ENCODE measurements at places on chromosomes 16 and 17. TPM values are rescaled to one million over a fixed set of nuclear protein-coding genes. Genes with fewer than 3 reads are reported as not detected.
A peak's percentile ranks its signal among the peaks of the same experiment; 100 is the strongest.

GRCh38 chr17:65925606-65926307, 266.2 kb downstream of the CEP112 start:
- H3K36me3 ChIP-seq: no peaks in the 10 kb centered on the region
- no peaks in the 10 kb centered on the region for H3K4me1 ChIP-seq
- DNase-seq: no peak
- no peaks in the 10 kb centered on the region for H3K27me3 ChIP-seq

DNA sequence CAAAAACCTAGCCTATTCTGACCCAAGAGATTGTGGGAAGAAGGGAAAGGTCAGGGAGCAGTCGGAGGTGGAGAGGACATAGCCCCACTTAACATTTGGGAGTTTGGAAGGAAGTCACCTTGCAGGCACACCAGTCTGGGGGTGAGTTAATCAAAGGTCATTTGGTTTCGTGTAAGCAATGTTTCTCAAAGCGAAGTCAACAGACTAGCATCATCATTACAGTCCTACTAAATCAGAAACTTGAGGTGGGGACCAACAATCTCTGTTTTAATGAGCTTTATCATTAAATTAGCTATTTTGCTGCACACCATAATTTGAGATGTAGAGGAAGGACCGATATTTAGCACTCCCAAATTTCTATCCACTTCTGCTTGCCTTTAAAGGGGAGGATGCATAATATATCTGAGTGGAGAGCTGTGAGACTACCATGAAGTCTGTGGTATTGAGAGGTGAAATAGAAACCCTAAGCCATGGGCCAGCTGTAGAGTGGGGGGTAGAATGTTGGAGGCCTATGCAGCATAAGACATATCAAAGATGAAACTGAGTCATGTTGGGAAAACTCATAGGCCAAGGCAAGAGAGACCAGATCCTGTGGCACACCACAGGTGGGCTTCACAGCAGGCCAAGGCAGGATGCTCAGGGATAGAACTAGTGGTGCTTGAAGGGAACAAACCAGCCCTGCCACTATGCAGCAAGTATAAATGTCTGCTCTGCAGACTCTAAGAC, 141.7 kb upstream of the ANKFN1 start:
- no peak overlapping the region for H3K27ac ChIP-seq
- DNase-seq: no peak
- H3K4me1 ChIP-seq: no peaks in the 10 kb centered on the region
- H3K27me3 ChIP-seq: no peaks in the 10 kb centered on the region
- no peak overlapping the region for H3K4me3 ChIP-seq

DNA sequence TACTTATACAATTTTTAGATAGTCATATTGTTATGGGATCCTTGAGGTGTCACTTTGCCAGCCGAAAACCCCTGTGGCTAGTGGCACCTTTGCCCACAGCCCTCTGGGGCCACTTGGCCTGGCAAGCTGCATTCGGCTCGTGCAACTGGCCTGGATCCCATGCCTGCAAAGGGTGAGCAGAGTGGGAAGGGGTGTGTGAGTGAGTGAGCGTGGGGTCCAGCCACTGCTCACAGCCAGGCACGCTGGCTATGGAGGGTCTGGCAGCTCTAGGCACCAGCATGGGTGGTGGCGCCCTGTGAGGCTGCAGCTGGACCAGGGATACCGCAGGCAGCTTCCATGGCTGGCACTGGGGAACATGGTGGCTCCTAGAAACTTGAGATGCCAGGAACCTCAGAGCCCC, 49.0 kb downstream of the ESRP2 start:
- no peak for DNase-seq
- H3K4me1 ChIP-seq: no peaks in the 10 kb centered on the region
- no peak overlapping the region for H3K4me3 ChIP-seq
- H3K27me3 ChIP-seq: no peaks in the 10 kb centered on the region
- no peak overlapping the region for H3K27ac ChIP-seq
- peaks cover 2% of the 10 kb centered on the region for H3K36me3 ChIP-seq

DNA sequence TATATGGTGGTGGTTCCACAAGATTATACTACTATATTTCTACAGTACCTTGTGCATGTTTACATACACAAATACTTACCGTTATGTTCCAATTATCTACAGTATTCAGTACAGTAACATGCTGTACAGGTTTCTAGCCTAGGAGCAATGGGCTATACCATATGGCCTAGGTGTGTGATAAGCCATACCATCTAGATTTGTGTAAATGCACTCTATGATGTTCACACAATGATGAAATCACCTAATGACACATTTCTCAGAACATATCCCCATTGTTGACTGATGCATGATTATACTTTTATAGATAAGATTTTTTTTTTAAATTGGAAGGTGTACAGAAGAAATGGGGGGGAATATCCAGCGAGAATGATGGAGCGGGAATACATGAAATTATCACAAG, 123.0 kb upstream of the TOB1 start:
- no peak for DNase-seq
- H3K4me3 ChIP-seq: no peak overlapping the region
- H3K27me3 ChIP-seq: no peaks in the 10 kb centered on the region

DNA sequence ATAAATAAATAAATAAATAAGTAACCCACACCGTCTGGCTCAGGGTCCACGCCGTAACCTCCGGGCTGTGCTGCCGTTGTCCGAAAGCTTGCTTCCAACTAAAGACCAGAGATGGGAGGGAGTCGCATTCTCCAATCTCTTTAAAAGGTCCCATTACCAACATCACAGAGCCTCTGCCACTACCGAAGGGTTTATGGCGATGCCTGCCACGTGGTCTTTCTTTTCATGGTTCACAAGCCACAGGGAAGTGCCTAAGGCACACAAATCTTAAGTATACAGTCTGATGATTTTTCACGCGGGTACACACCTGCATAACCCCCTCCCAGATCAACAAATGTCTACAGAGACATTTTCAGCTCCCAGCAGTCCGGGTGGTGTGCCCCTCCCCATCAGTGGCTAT, 1.4 kb downstream of the COTL1 start:
- no peak for DNase-seq
- H3K4me1 ChIP-seq: peaks cover 31% of the 10 kb centered on the region
- H3K27me3 ChIP-seq: no peaks in the 10 kb centered on the region
- H3K27ac ChIP-seq: peak overlapping the region; percentile 81

The NIP7 gene
- 35.3 TPM for total RNA-seq

DNA sequence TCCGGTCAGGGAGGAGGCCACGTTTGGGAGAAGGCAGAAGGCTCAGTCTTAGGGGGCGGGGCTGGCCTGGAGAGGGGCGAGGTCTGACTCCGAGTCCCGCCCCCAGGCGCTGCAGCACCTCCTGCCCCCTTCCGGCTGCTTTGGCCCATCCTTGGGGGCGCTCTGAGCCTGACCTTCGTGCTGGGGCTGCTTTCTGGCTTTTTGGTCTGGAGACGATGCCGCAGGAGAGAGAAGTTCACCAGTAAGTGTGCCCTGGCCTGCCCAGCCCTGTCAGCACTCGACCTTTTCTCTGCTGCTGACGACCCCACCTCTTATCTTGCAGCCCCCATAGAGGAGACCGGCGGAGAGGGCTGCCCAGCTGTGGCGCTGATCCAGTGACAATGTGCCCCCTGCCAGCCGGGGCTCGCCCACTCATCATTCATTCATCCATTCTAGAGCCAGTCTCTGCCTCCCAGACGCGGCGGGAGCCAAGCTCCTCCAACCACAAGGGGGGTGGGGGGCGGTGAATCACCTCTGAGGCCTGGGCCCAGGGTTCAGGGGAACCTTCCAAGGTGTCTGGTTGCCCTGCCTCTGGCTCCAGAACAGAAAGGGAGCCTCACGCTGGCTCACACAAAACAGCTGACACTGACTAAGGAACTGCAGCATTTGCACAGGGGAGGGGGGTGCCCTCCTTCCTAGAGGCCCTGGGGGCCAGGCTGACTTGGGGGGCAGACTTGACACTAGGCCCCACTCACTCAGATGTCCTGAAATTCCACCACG, 1.5 kb downstream of the TNFRSF12A start:
- H3K27ac ChIP-seq: peak overlapping the region; percentile 99
- peak overlapping the region; percentile 95 for H3K4me3 ChIP-seq
- H3K4me1 ChIP-seq: peaks cover 16% of the 10 kb centered on the region
- H3K36me3 ChIP-seq: peaks cover 9% of the 10 kb centered on the region
- DNase-seq: peak; percentile 68

The FTO gene
- 38.2 TPM for total RNA-seq

GRCh38 chr16:1036726-1037393, 35.7 kb upstream of the SSTR5 start:
- no peak for DNase-seq
- H3K4me3 ChIP-seq: no peak overlapping the region
- no peaks in the 10 kb centered on the region for H3K36me3 ChIP-seq
- H3K4me1 ChIP-seq: peaks cover 16% of the 10 kb centered on the region
- no peaks in the 10 kb centered on the region for H3K27me3 ChIP-seq

DNA sequence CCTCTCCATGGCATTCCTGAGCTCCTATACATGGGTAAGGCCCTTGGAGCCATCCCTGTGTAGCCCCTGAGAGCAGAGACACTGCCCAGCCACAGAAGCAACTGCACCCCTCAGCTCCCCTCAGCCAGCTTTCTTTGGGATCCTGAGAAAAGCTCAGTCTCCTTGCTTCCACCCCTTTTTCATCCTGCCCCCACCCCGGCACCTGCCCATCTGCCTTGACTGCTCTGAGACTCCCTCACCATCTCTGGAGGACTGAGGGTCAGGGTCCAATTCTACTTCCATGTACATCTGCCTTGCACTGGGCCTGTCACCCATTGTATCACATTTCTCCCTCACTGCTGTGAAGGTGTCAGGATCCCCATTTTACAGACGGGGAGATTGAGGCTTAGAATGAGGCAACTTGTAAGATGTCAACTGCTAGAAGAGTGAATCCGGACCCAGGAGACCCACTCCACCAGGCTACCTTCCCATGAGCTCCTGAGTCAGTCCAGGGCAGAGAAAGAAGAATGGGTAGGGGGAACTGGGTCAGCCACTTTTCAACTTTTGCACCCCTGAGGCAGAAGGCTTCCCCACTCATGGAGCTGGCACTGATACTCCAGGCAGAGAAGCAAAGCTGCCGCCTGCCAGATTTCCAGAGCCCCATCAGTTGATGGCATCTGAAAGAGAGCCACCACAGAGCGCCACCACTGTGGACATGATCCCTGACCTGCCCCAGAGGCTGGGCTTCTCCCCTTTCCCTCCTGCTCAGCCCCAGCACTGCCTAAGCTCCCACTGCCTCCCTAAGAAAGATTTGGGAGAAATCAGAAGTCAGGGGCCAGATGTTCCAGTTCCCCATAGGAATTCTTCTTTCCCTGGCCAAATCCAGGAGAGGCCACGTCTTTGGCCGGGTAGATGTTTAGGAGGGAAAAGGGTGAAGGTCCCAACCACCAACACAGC, 135.4 kb downstream of the TMEM132E start:
- no peaks in the 10 kb centered on the region for H3K27me3 ChIP-seq
- H3K27ac ChIP-seq: no peak overlapping the region

DNA sequence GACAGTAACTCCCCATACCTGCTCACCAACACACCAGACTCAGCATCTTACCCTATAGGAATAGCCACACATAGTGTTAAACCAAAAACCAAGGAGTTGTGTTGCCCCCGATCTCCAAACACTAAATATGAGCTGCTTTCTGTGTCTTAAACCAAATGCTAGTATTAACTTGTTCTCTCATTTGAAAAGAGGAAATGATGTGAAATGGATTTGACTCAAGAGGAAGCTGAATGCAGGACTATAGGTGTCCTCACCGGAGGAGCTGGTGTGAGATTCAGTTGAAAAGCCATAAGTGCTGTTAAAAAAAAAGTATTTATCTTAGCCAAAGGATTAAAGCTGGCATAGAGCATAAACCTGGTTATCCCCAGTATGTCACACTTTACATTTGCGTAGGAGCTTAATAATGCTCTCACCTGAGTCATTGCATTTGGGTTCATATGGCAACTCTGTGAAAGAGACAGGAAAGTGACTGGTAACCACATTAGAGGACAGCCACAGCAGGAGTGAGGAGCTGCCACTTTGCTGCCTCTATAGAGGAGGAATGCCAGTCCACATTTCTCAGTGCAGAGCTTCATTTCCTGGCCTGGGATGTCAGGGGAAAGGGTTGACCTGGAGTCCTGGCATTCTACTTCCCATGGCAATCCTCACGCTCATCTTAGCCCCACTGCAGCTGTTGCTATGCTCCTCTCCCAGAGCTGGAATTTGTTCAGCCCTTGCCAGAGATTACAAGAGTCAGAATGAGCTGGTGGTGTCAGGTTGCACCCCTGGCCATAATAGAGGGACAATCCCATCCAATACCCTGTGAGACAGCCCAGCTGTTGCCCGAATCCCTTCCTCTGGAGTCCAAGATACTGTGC, 143.3 kb upstream of the ANKFN1 start:
- H3K27ac ChIP-seq: no peak overlapping the region
- no peak for DNase-seq
- no peaks in the 10 kb centered on the region for H3K36me3 ChIP-seq

DNA sequence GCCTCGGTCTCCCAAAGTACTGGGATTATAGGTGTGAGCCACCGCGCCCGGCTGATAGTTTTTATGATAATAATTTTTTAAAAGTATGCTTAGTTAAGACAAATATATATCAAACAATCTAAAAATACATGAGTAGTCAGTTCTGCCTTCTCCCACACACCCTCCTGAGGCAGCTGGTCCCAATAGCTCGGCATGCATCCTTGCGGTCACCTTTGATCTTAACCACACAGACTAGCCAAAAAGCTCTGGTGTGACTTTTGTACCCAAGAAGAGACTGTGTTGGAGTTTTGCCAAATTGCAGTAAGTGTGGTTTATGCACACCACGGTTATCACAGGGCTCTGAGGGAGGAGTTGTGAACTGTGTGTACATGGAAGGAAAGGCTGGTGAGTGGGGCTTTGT, 25.6 kb downstream of the ATP6V0A1 start:
- no peaks in the 10 kb centered on the region for H3K4me1 ChIP-seq
- H3K36me3 ChIP-seq: peaks cover 9% of the 10 kb centered on the region
- H3K4me3 ChIP-seq: no peak overlapping the region
- H3K27me3 ChIP-seq: no peaks in the 10 kb centered on the region

- H3K27me3 ChIP-seq: no peaks in the 10 kb centered on the region
- no peaks in the 10 kb centered on the region for H3K4me1 ChIP-seq
- no peak for DNase-seq
- no peak overlapping the region for H3K4me3 ChIP-seq
- no peaks in the 10 kb centered on the region for H3K36me3 ChIP-seq
- H3K27ac ChIP-seq: no peak overlapping the region
These were observed 61.2 kb upstream of the MED13 start for GRCh38 chr17:62126292-62126691.

- no peaks in the 10 kb centered on the region for H3K27me3 ChIP-seq
- H3K4me3 ChIP-seq: no peak overlapping the region
- H3K4me1 ChIP-seq: no peaks in the 10 kb centered on the region
- no peaks in the 10 kb centered on the region for H3K36me3 ChIP-seq
- no peak overlapping the region for H3K27ac ChIP-seq
These were observed 227.2 kb upstream of the MON1B start for GRCh38 chr16:76963614-76964315.

DNA sequence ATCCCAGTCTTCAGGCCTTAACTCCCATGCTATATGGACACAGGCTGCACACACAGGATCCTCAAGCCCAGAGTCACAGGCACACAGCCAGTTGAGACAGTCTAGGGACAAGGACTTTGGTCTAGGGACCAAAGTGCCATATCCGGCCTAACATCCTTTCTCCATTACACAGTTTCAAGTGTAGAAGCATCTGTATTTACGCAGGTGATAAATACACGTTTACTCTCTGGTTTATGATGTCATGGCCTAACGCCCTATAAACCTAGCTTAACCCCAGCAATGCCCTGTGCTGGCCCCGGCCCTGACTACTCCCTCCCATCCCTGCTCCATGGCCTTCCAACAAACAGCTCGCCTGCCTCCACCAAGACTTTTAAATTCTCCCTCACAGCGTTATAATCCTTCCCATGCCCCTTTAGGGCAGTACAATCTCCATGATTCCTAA, 17.1 kb downstream of the CUEDC1 start:
- DNase-seq: no peak
- no peaks in the 10 kb centered on the region for H3K36me3 ChIP-seq
- H3K4me3 ChIP-seq: no peak overlapping the region
- no peaks in the 10 kb centered on the region for H3K27me3 ChIP-seq
- H3K27ac ChIP-seq: peak overlapping the region; percentile 76

The ST6GALNAC2 gene
- 23.0 TPM for total RNA-seq

GRCh38 chr17:73232587-73233373, 28.9 kb downstream of the CPSF4L start:
- peak overlapping the region; percentile 98 for H3K4me3 ChIP-seq
- H3K4me1 ChIP-seq: peaks cover 25% of the 10 kb centered on the region
- no peak for DNase-seq

Measured in Panc1 (cell line).